ENCODE measurements at places on chromosomes 1 and 21. TPM values are rescaled to one million over a fixed set of nuclear protein-coding genes. Genes with fewer than 3 reads are reported as not detected.

OR14K1 gene
- polyA plus RNA-seq = not detected

PTGER3 gene
- not detected for polyA plus RNA-seq

SLC30A10 gene
- not detected for polyA plus RNA-seq

SPATA6 gene
- not detected for polyA plus RNA-seq

C2CD4D gene
- polyA plus RNA-seq = 0.52 TPM

FCMR gene
- 255 TPM for polyA plus RNA-seq

RXFP4 gene
- not detected for polyA plus RNA-seq

UQCRHL gene
- polyA plus RNA-seq = not detected

PODN gene
- 1.7 TPM for polyA plus RNA-seq

TMPRSS2 gene
- polyA plus RNA-seq = not detected

SPRR2F gene
- polyA plus RNA-seq = not detected

TMEM52 gene
- polyA plus RNA-seq = not detected

TAF13 gene
- polyA plus RNA-seq = 2.7 TPM

All from immature natural killer cell (primary cell).